ENCODE measurements at places on chromosomes 13 and 19.

DNA sequence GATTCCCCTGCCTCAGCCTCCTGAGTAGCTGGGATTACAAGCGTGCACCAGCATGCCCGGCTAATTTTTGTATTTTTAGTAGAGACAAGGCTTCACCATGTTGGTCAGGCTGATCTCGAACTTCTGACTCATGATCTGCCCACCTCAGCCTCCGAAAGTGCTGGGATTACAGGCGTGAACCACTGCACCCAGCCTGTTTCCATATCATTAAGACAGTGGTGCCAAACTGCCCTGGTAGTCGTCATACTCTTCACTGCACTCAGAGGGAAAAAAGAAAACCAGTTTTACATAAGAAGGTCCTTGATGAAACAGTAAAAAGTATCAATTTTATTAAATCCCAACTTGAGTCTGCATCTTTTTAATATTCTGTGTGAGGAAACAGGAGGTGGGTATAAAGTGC, 14.9 kb downstream of the CDADC1 start:
- DNase-seq: no peak

DNA sequence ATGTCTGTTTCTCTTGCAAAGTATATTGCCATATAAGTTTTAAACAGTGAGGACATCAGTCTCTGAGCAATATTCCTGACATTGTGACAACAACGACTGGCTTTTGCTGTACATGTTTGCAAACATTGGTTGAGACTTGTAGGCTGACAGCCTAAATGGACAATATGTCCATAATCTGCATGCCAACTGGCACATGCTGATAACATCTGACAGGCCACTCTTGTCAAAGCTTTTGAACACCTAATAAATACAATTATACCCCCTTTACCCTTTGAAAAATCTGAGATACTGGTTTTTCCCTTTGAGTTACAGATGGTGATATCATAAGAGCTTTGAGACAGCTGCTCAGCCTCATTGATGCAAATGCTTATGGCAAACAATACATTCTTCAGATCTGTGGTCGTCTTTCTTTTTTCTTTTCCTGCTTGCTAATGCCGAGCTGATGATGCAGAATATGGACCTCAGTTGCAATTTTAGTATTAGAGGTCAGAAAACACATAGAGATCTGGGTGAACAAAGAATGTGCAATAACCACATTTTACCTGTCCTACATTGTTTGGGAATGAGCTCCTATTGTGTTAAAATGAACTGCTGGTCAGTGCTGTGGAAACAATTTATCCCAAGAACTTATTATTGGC, 114.9 kb downstream of the RFC3 start:
- DNase-seq: no peak

GRCh38 chr13:24184265-24184841, 23.8 kb downstream of the SPATA13 start:
- DNase-seq: no peak

DNA sequence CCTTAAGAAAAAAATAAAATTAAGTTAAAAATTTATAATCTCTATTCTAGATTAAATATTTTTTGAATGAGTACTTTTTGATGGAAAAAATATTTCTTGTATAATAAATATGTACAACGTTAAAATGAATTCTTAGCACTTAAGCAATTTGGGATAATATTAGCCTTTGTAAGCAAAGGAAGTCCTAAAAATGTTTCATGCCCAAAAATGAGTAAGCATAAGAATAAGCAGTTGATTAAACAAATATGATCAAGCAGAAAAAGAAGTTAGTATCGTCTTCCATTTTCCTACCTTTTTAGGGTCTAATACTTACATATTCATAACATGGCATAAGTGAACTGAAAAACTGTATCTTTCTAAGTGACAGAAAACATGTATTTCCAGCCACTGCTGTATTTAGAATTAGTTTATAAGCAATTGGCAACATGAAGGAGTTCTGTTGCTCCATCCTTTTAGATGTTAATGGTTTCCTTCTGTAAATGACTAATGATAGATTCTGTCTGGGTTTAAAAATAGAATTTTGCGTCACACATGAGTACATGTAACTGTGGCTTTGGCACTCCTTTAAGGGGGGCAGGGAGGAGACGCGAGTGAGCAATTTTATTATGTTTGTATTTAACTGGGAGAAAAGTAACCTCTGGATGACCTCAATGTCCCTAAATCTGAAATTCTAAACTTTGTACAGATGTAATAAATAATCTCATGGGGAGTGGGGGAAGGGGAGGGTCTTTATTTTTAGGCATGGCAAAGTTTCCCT, 237.4 kb downstream of the RGCC start:
- no peak for DNase-seq

GRCh38 chr13:33311040-33311439, 25.5 kb upstream of the STARD13 start:
- no peak for DNase-seq

- no peak for DNase-seq
Observed at GRCh38 chr13:28067491-28067890, 32.9 kb downstream of the FLT3 start.

DNA sequence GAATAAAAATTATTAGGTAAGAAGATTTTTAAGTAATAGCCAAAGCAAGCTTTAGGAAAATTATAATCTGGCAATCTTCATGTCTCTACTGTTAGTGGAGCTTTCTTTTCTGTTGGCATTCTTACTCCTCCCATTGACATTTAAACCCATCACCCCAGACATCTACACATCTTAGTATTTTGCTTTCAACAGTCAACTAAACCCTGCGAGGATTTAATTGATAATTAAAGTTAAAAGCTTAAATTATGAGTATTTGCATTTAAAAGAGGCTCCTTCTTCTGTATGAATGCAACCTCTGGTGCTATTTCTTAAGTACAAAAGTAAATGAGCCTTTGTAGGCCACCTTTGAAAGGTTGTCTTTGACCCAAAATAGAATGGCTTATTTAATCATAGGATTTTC, 148.1 kb downstream of the DACH1 start:
- no peak for DNase-seq

- no peak for DNase-seq
Observed at GRCh38 chr19:3599776-3600187, 6.9 kb downstream of the TBXA2R start.

DNA sequence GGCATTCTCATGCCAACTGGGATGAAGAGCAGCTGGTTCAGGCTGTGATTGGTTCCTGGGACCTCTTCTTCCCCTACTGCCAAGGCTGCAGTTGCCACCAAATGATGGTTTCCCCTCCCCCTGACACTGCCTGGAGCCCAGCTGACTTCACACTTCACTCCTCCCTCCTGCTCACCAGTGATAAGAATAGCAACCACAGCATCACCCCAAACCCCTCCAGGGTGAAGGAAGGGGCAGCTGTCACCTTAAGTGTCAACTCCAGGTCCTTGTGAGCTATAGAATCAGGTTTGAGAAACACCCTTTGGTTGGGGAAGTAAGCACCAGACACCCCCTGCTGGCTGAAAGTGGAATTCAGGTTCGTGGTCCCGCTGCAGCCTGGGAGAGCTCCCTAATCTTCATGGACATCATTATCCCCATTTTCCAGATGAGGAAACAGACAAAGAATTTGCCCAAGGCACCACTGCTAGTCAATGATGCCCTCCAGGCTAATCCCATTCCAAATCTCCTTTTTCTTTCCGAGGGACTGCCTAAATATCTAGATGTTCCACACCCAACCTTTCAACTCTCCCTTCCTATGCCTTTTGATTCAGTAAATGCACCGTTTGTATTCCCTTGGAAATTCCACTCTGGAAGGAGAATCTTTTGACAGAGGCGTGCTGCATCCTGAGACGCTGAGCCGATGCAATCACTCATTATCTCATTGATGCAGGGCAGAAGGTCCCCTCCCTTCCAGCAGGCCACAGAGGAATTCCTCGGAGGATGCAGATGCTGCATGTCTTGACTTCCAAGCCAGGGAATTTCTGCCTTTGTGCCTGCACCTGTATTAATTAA, 50.6 kb upstream of the UQCRFS1 start:
- peak; percentile 68 for DNase-seq

DNA sequence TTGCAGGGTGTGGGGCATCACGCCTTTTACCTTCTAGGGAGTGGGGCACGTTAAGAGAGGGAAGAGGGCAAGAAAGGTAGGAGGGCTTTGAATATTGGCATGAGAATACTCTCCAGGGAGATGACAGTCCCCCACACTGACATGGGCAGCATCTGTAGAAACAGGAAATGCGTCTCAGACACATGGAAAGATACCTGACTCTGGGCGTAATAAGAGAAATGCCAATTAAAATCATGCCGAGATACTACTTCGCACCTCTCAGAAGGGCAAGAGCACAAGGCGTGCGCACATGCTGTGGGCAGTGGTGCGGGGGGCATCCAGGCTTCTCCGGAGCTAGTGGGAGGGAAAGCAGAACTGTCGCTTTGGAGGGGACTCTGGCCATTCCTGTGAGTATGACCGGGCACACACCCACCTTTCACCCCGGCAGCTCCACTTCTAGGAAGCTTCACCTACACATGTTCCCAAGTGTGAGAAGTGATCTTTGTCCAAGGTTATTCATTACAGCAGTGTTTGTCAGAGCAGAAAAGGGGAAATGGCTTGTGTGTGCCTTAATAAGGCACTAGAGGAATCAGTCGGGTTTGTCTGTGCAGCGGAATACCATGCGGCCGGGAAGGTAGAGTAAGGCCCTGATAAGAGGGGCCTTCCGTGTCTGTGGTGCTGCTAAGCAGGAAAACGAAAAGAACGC, 99.5 kb downstream of the SIPA1L3 start:
- DNase-seq: no peak

GRCh38 chr13:25217023-25217885, 45.2 kb upstream of the AMER2 start:
- DNase-seq: no peak

GRCh38 chr13:48873081-48873480, 102.6 kb upstream of the FNDC3A start:
- no peak for DNase-seq

GRCh38 chr13:28470296-28470695, 24.6 kb downstream of the FLT1 start:
- no peak for DNase-seq

DNA sequence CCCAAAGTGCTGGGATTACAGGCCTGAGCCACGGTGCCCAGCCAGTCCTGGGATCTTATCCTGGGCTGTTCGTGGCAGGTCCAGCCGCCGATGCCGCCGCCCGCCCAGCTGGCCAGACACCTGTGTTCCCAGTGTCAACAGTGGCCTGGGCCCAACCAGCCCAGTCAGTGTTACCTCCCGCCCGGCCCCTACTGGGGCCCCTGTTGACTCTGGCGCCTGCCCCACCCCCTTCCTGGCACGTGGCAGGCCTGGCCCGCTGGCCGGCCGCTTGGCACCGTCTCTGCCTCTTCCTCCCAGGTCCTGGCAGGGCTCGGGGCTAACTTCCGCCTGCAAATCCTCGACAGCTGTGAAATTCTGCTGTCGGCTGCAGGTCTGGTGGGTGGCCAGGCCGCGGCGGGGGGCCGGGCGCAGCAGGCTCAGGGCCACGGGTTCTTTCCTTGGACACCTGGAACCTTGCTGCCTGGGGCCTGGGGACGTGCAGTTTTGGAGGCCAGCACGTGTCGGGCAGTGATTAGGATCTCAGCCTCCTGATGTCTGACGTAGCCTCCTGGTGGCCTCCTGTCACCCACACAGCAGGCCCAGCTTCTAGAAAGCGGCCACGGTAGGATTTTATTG, 9.1 kb downstream of the ARID3A start:
- no peak for DNase-seq

GRCh38 chr13:33497146-33497845, 211.7 kb upstream of the STARD13 start:
- DNase-seq: no peak

DNA sequence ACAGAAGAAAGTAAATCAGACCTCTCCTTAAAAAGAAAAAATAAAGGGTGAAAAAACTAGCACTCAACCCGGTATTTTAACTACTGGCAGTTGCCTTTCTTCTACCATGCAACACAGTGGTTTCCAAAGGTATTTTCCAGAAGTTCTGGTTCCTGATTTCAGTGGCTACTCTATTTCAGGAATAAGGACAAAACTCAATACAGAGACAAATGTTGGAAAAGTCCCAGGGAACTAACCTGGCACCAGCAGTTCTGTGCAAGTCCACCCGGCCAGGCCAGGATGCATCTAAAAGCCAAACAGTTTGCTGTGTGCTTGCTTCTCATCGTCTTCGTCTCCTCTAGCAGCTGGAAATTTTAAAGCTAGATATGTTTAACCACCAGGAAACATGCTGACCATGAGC, 52.5 kb downstream of the FOXO1 start:
- no peak for DNase-seq

DNA sequence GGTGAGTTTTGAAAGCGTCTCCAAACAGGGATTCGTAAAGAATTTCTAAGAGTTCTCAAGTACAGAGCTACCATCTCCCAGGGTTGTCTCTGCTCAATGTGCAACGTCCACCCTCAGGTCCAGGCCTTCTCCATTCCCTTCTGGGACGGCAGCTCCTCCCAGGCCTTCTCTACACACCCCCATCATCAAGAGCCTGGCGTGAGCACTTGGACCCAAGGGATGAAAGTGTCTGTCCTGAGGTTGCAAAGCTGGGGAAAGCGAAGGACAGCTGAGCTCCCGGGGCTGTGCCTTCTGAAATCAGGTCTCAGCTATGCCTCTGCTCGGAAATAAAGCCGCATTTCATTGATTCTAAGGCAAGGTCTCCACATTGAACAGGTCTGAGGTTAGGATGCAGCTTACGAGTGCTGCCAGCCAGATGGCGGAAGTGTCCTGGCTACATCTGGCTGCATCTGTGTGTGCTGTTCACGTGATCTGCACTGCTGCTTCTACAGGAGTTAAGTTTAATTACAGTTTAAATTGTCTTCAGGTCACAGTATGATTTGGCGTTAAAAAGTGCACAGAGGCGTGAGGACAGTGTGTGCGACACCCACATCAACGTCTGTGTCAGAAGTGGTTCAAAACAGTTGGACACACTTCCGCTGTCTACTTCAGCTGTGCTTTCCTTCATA, 27.0 kb upstream of the MIER2 start:
- no peak for DNase-seq

DNA sequence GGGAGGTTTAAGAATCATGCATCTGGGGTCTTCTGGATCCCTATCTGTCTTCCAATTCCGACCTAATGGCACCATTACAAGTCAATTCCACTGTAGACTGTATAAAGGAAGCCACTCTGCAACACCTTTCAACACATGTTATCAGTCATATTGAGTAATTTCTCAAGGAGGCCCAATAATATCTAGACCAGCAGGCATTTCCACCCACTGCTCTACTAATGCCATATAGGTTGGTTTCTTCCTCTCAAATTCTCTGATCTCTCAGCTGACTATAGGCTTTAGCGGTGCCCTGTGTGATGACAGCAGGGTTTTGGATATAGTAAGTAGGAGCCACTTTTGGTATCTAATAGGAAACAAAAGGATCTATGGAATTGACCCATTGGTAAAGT, 12.4 kb upstream of the ITM2B start:
- no peak for DNase-seq

DNA sequence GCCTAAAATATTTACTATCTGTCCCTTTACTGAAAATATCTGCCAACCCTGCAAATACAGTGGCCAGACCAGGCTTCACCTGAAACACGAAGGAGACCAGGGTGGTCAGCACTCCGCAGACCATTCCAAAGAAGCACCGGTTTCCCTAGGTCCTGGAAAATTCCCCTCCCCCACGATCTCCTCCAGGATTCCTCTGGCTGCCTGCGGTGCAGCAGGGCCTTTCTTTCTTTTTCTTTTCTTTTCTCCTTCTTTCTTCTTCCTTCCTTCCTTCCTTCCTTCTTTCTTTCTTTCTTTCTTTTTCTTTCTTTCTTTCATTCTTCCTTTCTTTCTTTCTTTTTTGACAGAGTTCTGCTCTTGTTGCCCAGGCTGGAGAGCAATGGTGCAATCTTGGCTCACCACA, 152.7 kb downstream of the USP12 start:
- no peak for DNase-seq

- DNase-seq: no peak
Observed at GRCh38 chr19:55304980-55305379, 20.2 kb downstream of the TMEM150B start.

All from natural killer cell (primary cell).